WERI-Rb-1 (cell line): ENCODE measurements at places on chromosomes 4 and X.

DNA sequence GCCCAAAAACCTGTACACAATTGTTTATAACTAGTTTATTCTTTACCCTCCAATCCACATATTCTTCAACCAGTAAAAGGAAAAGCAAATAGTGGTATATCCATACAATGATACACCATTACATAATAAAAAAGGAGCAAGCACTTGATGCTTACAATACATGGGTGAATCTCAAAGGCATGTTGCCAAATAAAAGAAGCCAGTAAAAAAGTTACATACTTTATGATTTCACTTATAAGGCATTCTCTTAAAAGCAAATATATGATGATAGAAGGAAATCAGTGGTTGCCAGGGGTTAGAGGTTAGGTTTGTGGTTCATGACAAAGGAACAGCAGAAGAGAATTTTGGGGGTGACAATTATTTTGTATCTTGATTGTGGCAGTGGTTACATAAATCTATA lies 896.1 kb upstream of the LCORL start:
- DNase-seq, result no peak

GRCh38 chrX:42128587-42128986 lies 205.2 kb upstream of the CASK start:
- no peak for DNase-seq

DNA sequence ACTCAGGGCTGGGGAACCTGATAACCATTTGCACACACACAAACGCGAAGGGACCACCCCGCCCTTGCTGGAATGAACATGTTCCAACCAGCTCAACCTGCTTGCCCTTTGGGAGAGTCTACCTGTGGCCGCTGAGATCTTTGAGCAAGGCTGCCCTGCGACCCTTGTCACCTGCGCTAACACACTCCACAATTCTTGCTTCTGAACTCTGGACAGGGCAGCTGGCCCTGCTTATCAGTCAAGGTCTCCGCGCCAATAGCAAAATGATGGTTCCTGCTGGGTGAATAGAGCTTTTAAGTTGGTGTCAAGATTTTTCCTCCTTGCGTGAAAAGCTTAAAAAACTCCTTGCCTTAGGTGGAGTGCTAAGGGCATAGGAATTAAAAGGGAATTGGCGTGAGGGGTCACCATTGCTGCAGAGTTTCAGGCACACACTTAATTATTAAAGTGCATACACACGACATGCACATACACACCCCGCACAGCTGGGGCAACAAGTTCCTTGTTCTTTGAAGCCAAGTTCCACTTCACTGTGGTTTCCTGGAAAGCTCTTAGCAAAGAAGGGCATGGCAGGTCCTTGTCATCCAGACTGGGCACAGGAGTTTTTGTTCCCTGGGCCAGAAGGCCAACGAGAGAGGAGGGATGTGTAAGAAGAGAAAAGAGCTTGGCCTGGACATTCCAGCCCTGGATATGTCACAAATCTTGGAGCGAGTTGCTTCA lies 207.7 kb downstream of the STIM2 start:
- no peak for DNase-seq

DNA sequence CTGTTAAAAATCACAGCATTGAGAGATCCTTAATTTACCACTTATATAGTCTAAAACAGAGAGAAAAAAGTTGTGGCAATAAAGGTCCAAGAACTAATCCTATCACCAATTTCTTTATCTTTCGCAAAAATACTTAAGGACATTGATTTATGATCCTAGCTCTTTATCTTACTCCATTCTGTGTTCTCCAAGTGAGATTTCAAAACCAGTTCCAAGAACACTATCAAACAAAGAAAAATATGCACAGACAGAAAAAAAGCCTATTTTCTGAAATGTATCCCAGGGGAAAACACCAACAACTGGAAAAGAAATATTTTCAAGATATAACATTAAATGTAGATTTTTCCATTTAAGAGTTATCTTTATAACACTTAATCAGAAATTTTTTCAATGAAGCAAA lies 172.8 kb downstream of the APBB2 start:
- DNase-seq, result no peak
